Iris pigment epithelial cell (primary cell): ENCODE measurements at places on chromosomes 7 and 10.

DNA sequence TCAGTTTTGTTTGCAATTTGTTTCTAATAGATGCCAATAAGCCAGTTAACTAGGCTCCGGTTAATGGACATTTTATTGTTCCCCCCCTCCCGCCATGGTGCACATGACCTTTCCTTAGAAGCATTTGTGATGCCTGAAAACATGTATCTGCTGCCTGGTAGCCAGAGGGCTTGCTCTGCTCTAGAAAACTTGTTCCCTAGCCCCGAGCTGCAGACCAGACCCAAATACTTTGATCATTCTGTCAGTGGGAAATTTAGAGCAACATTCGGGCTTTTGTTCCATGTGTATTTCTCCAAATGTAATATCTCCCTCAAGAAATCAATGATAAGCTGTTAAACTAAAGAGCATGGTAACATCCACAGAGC lies 104.7 kb downstream of the EVX1 start:
- no peak for DNase-seq

GRCh38 chr7:104851268-104851667 lies 162.7 kb upstream of the KMT2E start:
- DNase-seq = no peak

- DNase-seq = peak; percentile 60
Measured at GRCh38 chr10:113059371-113059780, 109.3 kb downstream of the TCF7L2 start.

DNA sequence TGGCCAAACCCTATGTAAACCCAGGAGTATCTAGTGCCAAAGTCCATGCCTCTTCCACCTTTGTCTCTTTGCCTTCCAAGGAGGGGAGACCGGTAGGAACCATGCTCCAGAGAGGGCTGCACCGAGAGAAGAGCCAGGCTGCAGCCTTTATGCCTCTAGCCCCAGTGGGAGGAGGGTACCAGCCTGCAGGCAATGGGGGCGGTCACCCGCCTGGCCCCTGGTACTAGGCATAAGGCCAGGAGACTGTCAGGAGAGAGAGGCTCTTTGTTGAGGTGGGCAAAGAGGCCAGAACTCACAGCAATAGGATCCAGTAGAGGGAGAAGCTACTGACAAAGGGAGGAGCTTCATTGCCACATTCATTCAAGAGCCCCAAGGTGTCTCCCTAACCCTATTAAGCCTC lies 146.6 kb upstream of the PDE1C start:
- DNase-seq = no peak

GRCh38 chr10:70164163-70164562 lies 6.2 kb downstream of the SAR1A start:
- no peak for DNase-seq

GRCh38 chr10:14179251-14179650 lies 151.5 kb downstream of the FRMD4A start:
- no peak for DNase-seq

GRCh38 chr10:48708144-48708543 lies 23.5 kb downstream of the WDFY4 start:
- peak; percentile 8 for DNase-seq

- DNase-seq = no peak
Measured at GRCh38 chr10:126570621-126571602, 99.6 kb downstream of the C10orf90 start.

DNA sequence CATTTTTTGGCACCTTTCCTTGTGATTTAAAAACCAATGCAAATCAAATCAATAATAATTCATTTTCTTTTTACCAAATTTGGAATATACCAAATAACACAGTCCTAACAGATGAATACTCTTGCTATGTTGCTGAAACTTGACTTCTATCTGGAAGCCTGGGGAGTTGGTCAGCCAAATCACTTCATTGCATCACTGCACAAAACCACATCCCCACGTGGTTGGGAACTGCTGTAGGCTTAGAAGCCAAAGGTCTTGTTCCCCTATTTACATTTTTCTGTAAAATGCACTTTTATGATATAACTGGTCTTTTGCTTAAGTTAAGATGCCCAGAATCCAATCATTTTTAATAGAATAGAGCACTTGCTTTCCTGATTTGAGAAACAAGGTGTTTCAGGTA lies 15.2 kb downstream of the GPR85 start:
- peak; percentile 36 for DNase-seq

- peak; percentile 11 for DNase-seq
Measured at GRCh38 chr10:55369670-55370420, 568.8 kb upstream of the PCDH15 start.

DNA sequence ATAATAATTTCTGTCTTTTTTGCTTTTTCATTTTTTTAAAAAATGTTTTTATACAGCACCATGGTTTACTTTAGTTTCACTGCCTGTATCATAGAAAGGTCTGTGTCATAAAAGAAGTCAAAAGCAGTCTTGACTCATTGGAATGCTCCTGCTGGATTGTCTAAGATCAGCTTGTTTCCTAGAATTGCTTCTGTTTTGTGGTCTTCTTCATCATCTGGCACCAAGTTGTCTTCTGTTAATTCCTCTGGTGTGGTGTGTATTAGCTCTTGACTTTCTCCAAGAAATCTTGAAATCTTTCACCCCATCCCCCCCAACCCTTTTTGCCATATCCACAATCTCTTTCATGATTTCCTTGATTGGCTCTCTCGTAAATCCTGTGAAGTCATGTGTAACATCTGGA lies 250.3 kb upstream of the CXCL12 start:
- DNase-seq = no peak

DNA sequence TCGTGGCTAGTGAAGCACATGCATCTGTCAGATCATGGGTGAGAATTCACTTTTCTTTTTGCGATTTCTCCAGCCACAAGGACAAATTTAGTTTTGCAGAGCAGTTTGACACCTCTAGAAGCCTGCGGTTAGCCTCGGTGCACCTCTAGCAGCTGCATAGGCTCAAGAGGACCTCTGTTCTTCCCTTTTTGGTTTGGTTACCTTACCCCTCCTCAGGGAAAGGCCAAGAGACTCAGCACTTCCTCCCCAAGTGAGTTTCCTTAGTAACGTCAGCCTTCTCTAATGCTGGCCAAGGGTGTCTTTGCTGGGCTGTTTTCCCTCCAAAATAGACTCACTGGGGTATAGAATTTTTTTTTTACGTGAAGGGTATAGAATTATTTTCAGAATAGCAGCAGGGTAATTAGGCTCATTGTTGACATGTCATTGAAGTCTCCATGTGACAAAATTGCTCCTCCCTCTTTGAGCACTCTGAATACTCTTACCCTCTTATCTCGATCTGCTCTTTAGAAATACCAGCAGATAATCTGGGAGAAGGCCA lies 97.8 kb downstream of the AUTS2 start:
- no peak for DNase-seq

- DNase-seq = no peak
Measured at GRCh38 chr10:75508814-75509306, 77.4 kb downstream of the LRMDA start.

DNA sequence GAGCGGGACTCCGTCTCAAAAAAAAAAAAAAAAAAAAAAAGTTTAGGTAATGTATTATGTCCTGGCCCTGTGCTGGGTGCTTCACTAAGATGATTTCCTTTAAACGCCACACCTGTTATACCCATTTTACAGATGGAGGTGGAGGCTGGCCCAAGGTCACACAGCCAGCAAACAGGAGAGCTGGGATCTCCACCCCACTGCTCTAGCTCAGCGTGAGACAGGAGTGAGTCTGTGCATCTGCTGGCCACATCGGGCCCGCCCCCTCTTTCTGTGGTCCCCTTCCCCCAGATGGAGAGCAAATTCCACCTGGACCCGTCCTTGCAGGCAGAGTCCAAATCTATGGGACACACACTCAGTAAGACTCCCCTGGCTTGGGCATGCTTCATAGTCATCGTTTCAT lies 51.0 kb downstream of the LHPP start:
- DNase-seq = no peak

GRCh38 chr10:124221356-124222317 lies 128.2 kb upstream of the CHST15 start:
- no peak for DNase-seq

DNA sequence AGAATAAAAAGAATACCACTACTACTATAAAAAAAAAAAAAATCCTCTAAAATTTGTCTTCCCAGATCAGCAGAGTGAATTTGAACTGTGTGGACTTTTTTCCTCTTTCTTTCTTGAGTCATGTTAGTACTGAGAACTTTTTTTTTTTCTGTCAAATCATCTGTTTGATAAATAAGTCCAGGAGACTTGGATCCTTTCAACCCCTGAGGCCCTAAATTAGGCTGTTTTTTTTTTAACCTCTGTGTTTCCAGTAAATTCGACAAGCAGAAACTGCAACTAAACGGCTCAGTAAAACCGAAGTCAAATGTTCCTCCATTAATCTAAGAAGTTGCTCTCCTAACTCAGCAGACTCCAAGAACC lies 2.7 kb downstream of the MAP3K8 start:
- peak; percentile 29 for DNase-seq

GRCh38 chr7:119935418-119936025 lies 337.5 kb upstream of the KCND2 start:
- peak; percentile 46 for DNase-seq

DNA sequence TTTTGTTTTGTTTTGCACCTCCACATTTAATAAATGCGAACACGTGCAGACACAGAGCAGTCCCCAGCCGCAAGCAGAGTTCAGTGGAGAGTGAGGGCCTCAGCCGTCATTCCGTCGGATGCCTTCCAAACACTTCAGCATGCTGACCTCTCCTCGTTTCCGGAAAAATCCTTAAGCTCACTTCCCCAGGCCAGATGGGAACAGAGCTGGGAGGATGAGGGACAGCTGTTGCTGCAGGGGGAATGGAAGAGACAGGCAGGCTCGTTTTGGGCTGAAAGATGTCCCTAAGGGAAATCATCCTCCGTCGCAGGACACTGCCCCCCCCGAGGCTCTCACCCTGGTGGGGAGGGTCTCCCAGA lies 17.2 kb upstream of the FGFR2 start:
- no peak for DNase-seq

- DNase-seq = no peak
Measured at GRCh38 chr10:124436191-124436638, 13.6 kb downstream of the NKX1-2 start.

GRCh38 chr10:70748801-70749573 lies 36.2 kb downstream of the TBATA start:
- DNase-seq = no peak

GRCh38 chr7:28937619-28938018 lies 20.5 kb downstream of the TRIL start:
- no peak for DNase-seq

- DNase-seq = peak; percentile 3
Measured at GRCh38 chr7:76998285-76998589, 33.9 kb downstream of the SPDYE17 start.

- DNase-seq = no peak
Measured at GRCh38 chr7:910441-910861, 34.1 kb downstream of the GET4 start.

DNA sequence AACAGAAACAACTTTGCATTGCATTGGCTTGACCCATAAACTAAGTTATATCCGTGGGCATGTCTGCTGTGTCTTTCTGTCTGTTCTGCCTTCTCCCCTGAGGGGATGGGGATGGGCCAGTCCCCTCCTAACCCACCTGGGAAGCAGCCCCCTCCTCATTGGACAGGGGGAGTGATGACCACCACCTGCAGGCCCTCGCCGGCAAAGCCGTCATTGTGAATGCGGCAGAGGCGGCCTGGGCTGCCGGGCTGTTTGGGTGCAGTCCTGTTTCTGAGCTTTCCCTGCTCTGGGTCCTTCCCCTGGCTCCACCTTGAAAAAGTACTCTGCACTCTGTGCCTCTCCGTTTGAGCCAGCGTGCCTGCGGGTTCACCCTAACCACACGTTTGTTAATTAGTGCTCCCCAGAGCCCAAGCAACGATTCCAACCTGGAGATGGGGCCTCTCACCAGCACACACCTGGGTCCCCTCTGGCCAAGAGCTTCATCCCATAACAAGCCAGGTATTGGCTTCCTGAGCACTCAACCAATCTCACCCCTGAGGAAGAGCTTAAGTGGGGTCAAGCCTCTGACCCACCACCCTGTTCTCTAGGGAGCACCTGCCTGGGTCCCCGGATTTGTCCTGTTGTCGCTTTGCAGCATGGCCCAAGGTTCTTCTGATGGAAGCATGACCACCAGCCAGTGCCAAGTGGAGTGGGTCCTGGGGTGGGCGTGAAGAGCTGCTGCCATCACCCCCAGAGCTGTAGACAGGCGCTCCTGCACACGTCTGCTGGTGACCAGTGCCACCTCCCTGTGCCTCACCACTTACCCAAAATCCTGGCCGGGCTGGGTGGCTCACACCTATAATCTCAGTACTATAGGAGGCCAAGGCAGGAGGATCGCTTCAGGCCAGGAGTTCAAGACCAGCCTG lies 39.4 kb upstream of the ZMIZ2 start:
- no peak for DNase-seq

GRCh38 chr7:86778271-86778670 lies 134.6 kb downstream of the GRM3 start:
- DNase-seq = no peak

- no peak for DNase-seq
Measured at GRCh38 chr10:117830205-117830604, 216.5 kb downstream of the RAB11FIP2 start.

- DNase-seq = peak; percentile 43
Measured at GRCh38 chr7:137771273-137771672, 75.5 kb downstream of the DGKI start.

DNA sequence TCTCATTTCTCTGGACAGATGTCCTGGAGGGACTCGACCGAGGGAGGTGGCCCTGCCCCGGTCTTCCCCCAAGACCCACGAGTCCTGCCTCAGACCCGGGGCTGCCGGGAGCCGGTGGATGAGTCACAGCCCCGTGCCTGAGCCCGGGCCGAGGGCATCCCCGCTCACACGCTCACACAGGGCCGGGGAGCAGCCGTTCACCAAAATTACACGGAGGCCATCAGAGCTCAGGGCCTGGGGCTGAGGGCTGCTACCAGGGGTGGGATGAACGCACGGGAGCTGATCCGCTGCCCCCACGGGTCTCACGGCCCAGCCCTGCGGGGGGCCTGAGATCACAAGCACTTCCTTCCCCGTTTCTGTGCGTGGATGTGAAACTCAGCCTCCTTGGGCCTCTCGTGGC lies 17.5 kb downstream of the FAM20C start:
- peak; percentile 50 for DNase-seq

DNA sequence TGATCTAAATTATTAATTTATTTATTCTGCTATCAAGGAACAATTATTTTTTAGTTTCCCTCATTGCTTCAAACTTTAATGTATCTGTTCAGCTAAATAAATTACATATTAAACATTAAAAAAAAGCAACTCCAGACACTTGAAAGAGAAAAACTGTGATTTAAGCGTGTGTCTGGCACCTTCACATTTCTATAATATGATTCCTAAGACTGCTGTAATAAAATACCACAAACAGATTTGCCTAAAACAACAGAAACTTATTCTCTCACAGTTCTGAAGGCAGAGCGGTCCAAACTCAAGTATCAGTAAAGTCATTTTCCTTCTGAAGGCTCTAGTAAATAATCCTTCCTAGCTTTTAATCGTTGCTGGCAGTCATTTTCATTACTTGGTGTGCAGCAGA lies 580.4 kb upstream of the KCND2 start:
- DNase-seq = no peak

GRCh38 chr7:3705258-3705657 lies 404.2 kb downstream of the SDK1 start:
- no peak for DNase-seq

GRCh38 chr10:83050815-83051214 lies 1088.5 kb upstream of the GHITM start:
- DNase-seq = no peak
